ENCODE measurements at places on chromosomes 1 and 21.

GRCh38 chr1:61842863-61843514 is 100.7 kb downstream of the PATJ start:
- DNase-seq, result no peak

DNA sequence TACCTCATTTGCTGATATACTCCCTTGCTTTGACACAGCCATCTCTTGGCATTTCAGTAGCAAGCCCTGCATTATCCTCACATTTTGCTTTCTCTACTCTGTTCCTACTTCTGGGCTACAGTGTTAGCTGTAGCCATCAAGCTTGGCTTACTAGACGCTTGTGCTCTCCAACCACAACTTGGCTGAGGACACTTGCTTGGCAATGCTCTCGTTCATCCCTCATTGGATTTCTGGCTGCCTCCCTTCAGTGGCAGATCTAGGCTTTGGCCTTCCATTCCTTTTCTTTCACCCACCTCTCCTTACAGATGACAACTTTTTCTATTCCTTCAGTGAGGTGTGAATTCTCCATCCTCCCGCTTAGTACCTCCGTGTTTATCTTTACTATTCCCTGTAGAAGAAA is 428.7 kb upstream of the LRRC7 start:
- DNase-seq, result no peak

GRCh38 chr21:46023555-46023954 is 42.0 kb downstream of the COL6A1 start:
- DNase-seq, result no peak

GRCh38 chr1:98045767-98046641 is 125.2 kb upstream of the DPYD start:
- no peak for DNase-seq

- no peak for DNase-seq
Observed at GRCh38 chr1:153552335-153552734, 3.3 kb upstream of the S100A3 start.

GRCh38 chr1:20344738-20345137 is 54.1 kb downstream of the VWA5B1 start:
- no peak for DNase-seq

DNA sequence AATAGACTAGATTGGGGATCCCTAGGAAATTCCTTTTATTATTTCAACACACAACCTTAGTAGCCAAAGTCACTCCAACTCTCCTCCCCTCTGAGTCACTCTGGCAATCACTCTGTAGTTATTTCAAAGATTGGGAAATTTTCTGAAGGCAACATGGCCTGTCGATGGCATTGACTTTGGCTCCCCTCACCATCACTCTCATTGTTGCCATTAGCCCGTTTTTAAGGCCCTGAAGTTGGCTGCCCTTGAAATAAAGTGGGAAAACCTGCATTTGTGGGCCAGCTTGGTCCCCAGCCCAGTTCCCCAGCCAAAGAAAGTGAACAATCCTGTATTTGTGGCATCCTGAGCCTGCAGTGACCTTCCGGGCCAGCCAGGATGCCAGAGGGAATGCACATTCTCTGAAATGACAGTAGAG is 52.5 kb downstream of the CDC7 start:
- no peak for DNase-seq

DNA sequence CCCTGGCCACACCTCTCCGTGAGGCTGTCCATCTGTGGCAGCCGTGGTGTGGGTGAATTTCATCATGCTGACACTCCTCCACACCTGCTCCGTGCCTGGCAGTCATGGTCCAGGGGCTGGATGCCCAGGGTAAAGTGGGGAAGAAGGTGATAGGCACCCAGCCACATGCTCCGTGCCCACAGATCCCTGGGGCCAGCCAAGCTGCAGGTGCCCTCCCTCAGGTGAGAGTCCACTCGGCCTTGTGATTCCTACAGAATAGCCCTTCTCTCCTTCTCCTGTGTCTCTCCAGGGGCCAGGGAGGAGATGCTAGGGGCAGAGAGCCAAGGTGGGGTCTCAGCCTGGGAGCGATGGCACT is 16.8 kb upstream of the POFUT2 start:
- no peak for DNase-seq

DNA sequence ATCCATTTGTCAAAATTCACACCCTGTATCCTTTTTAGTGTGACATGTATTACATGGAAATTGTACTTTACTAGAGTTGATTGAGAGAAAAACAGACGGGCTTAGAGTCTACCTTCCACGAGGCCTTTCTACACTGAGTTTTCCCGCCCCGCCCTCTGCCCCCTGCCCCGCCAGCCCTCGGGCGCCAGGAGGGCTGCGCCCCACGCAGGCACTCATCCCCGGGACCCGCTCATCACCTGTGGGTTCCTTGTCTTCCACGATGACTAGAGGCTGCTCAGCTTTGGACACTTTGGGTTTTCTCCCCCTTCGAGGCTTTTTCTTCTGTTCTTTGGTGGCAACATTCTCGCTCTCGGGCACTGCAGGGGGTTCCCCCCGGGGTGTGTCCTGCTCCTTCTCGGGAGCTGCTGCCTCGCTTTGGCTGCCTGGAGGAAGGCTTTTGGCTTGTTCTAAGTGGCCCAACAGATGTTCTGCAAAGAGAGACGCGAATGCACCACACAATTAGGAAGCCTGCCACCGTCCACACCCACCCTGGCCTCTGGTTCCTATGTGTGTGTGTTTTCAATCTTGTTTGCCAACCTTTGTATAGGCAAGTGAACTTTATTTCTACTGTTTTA is 39.6 kb downstream of the PRDM15 start:
- DNase-seq, result no peak

DNA sequence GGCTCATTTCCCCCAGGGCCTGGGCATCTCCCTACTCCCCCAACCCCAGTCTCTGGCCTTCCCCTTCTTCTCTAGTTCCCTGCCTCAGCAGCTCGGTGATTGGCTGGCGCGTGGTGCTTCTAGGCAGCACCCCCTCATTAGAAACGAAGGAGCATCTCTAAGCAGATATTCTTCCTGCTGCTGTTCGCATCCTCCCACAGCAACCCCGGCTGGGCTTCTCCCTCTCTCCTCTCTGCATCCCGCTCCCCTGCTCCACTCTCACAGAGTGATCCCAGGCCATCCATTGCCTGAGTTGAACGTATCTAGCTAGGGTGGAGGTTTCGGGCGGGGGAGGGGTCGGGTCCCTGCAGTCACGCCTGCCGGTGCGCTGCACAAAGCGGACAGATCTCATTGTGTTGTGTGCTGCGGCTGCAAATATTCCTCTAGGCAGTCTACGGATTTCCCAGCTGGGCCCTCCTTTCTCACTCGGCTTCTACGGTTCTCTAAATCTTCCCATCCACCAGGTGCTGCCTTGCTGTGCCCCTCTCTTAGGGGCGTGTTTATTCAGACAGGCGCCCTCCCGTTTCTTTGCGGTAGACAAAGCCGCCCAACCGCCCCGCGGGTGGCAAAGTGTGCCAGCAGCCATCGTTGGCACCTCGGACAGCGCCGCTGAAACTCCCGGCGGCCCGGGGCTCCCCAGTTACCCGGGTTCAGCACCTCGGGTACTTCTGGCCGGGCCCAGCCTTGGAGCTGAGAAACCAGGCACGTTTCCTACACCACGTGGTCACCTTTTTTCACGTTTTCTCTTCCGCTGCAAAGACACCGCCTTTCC is 2.2 kb downstream of the CACNA1E start:
- no peak for DNase-seq

- no peak for DNase-seq
Observed at GRCh38 chr21:16279731-16280581, 550.2 kb downstream of the USP25 start.

DNA sequence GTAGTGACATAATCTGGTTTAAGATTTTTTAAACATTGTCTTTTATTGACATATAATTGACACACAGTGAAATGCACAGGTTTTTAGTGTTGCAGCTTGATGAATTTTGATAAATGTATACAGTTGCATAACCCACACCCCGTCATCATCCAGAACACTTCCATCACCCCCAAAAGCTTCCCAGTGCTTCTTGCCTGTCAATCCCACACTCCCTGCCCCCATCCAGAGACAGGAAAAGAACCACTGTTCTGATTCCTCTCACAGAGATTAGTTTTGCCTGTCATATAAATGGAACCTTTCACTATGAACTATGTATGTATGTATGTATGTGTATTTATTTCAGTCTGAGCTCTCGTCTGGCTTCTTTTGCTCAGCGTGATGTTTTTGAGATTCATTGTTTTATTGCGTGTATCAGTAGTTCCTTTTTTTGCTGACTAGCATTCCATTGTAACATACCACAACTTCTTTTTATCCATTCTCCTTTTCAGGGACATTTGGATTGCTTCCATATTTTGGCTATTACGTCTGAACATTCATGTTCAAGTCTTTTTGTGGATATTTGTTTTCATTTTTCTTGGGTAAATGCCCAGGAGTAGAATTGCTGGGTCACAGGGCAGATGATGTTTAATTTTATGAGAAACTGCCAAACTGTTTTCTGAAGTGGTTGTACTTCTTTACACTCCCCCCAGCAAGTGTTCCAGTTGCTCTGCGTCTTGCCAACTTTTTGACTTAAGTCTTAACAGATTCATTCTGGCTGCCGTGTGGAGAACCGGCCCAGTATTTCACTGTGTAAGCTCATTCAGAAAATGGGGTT is 8.7 kb downstream of the UBIAD1 start:
- DNase-seq, result no peak

GRCh38 chr1:156463874-156464273 is 36.7 kb downstream of the MEF2D start:
- no peak for DNase-seq

DNA sequence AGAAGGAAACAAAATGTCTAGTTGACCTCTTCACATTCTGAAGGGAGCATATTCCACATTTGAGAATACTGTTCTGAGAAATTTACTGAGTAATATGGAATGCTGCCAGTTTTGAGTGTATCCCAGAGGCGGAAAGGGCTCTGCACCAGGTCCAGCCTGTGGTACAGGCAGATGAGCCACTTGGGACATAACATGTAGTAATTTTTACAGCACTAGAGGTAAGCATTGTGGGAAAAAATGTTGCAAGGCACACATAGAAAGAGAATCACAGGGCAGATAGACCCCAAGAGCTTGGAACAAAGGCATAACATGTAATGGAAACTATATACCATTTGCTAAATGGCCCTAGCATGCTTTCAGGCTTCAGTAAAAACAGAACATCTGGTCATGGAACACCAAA is 228.5 kb downstream of the USH2A start:
- DNase-seq, result no peak

GRCh38 chr1:29121936-29122681 is 1.6 kb downstream of the TMEM200B start:
- no peak for DNase-seq

- no peak for DNase-seq
Observed at GRCh38 chr21:46437096-46437498, 21.6 kb upstream of the DIP2A start.

DNA sequence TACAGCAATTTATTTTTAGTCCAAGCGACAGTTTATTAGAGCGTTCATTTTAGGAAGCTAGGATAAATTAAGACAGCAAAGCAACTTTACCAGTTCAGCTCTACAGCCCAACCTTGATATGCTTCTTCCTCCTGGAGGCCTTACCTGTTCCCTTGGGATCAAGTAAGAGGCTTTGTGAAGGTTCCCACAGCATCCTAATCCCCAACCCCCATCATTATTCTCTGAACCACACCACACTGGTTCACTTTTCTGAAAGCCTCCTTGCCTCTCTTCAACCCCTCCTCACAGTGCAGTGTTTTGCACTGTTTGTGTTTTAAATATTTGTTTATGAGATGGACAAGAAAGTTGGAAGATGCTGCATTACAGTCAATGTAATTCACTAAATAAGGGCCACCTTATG is 126.3 kb upstream of the CXADR start:
- DNase-seq, result no peak

DNA sequence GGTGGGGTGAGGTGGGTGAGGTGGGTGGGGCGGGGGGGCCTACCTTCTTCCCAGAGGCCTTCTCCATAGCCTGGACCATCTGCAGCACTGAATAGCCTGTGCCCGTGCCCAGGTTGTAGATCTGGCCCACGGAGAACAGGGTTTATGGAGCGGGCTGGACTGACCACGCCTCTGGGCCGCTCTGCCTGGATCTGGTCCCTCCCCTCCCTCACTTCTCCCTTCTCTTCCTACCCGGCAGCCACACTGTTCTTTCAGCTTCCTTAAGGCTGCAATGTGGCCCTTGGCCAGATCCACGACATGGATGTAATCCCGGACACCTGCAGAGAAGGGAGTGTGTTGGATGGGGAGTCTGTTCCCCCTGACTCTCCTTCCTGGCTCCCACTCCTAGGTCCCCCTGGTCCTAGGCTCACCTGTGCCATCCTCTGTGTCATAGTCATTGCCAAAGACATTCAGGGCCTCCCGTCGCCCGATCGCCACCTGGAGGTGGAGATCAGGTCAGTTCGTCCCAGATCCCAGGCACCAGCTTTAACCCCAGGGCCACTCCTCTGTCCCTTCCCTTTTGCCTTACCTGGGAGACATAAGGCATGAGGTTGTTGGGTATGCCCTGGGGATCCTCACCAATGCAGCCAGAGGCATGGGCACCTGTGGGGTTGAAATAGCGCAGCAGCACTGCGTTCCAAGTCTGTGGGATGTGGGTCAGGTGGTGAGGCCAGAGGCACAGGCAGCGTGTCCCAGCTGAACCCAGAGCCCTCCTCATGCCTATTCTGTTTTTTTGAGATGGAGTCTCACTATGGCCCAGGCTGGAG is 3.9 kb downstream of the GALE start:
- DNase-seq, result no peak

- peak; percentile 67 for DNase-seq
Observed at GRCh38 chr1:226125097-226125630, 61.4 kb downstream of the ACBD3 start.

GRCh38 chr21:21165063-21165645 is 166.9 kb downstream of the NCAM2 start:
- no peak for DNase-seq

GRCh38 chr1:22778862-22779520 is 68.4 kb downstream of the EPHB2 start:
- DNase-seq, result no peak

DNA sequence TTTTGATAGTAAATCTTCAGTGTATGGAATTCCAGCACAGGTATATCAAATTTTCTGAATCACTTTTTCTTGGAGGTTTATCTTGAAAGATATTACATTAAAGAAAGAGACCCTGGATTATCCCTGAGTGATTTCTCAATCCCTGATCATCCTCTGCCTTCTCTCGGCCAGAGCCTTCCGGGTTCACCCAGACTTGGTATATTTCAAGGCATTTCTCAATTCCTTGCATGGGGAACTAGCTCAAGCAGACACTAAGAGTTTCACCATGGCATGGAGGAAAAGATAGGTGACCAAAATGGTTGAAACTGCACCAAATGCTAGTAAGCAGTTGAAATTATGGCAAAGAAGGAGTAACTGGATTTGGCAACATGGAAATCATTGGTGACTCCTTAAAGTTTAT is 5.7 kb downstream of the VAMP4 start:
- DNase-seq, result no peak
